ENCODE measurements at places on chromosomes 13 and 19.

GRCh38 chr13:97567510-97568243, 133.7 kb downstream of the RAP2A start:
- DNase-seq, result no peak

DNA sequence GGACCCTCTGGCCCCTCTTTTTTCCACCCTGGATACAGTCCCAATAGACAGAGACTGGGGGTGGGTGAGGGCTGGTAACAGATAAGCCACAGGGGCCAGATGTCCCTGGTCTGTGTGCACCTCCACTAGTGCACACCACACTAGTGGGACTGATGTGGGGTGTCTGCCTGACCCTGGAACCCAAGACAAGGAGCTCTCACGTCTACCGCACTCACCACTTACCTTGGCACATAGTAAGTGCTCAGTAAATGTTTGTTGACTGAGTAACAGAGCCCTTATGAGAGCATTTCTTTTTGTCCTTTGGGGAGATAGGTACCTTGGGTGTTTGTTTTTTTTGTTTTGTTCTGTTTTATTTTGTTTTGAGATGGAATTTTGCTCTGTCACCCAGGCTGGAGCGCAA, 23.1 kb upstream of the ZNF414 start:
- DNase-seq, result no peak

DNA sequence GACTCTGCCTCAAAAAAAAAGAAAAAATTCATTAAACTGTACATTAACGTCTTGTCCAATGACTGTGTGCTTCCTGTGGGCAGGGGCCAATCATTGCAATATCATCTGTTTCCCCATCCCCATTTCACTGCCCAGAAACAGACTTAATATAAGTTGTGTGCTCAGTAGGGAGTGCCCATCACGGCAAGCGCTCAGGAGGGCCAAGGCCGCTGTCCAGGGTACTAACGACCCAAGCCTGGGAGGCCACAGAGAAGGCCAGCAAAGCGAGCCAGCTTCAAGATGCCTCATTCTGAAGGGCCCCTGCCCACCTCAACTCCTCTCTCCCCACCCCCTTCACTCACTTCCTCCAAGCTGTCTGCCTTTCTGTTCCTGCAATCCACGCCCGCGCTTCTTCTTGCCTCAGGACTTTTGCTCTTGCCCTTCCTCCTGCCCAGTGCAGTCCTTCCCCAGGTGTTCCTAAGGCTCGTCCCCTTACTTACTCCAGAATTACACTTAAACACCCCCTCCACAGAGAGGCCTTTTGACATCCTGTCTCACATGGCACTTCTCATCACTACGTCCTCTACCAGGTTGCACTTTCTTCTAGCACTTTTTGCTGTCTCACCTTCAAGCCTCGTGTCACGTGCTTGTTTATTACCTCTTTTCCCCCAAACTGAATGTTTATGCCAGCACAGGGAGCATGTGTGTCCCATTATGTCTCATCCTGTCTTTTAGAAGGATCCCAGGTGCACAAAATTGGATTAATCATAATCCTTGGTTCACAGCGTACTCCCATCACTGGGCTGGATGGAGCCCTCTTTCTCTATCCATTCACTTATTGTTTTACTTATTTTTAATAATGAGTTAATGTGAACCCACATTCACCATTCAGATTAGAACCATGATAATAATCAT, 11.3 kb upstream of the POU2F2 start:
- no peak for DNase-seq

- DNase-seq, result no peak
Measured at GRCh38 chr13:106524108-106524507, 11.4 kb downstream of the EFNB2 start.

GRCh38 chr13:40518481-40518882, 148.0 kb downstream of the FOXO1 start:
- DNase-seq, result no peak

DNA sequence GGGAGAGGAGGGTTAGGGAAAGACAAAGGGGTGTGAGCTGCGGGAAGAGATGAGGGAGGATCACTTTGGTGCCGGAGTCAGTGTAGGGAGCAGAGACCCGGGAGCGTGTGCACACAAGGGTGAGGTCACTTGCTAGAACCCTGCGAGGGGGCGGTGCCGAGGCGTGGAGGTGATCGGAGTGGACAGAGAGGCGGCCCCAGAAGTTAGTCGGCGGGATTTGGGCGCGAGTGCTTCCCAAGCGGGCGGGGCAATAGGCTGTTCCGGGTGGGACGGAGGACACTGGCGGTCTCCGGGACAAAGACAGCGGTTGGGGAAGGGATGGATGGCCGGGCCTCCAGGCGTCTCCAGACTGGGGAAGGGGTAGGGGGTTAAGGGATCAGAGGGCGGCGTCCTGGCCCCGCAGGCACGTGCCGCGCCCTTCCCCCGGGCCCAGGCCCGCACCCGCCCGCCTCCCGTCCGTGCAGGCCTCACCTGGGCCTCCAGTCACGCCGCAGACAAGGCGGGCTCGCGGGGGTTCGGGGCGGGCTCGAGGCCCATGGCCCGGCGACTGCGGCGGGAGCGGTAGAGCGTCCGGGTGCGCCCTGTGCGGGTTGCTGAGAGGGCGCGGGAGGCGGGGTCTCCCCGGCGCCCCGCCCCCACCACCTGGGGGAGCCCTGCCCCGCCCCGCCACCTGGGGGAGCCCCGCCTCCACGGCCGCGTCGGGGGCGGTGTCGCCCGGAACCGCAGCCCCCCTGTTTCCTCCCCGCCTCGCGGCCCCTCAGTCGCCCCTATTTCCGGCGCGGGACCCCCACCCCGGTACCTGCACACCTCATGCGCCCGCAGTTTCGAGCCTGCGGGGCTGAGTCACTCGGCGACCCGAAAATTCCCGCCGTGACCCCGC, at the start of gene LPAR2:
Gene LPAR2, minus strand, starts transcription at position 600 of the 880 bp plus-strand sequence. CDS start 945 bp downstream, outside the sequence.
- no peak for DNase-seq

GRCh38 chr19:50817941-50818858, 5.4 kb downstream of the KLK1 start:
- DNase-seq, result no peak

GRCh38 chr13:39784347-39784746, 128.9 kb downstream of the COG6 start:
- DNase-seq, result no peak

All from thoracic aorta (tissue), 2 donors.